ENCODE measurements at places on chromosomes 13 and 19. TPM values are rescaled to one million over a fixed set of nuclear protein-coding genes. Genes with fewer than 3 reads are reported as not detected.

SRRM5 gene
- 0.37 TPM for total RNA-seq

UBE2L5 gene
- not detected for total RNA-seq

GRIN2D gene
- 0.78 TPM for total RNA-seq

TEX101 gene
- total RNA-seq: not detected

KLK15 gene
- total RNA-seq: not detected

SIGLEC5 gene
- total RNA-seq: not detected

SLC10A2 gene
- not detected for total RNA-seq

TEKTIP1 gene
- not detected for total RNA-seq

NLRP9 gene
- total RNA-seq: not detected

CGB3 gene
- not detected for total RNA-seq

VSIG10L gene
- total RNA-seq: 0.73 TPM
